ENCODE measurements at places on chromosomes 7 and 10. TPM values are rescaled to one million over a fixed set of nuclear protein-coding genes. Genes with fewer than 3 reads are reported as not detected.

DNA sequence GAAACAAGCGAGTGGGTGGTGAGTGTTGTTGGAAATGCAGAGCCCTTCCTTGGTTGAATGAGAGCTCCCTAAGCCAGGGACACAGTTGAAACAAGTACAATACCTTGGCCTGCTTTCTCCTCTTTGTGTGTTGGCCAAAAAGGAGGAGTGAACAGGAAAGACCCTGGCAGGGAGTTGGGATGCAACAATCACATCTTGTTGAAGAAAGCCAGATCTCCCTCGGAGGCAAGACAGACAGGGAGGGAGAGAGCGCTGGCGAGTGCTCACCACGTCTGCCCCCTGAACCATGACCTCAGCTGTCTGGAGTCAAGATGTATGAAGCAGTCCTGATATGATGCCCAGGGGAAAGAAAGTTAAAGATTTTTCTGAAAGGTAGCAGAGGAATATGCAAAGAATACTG lies 66.8 kb downstream of the ADAM12 start:
- DNase-seq = no peak

DNA sequence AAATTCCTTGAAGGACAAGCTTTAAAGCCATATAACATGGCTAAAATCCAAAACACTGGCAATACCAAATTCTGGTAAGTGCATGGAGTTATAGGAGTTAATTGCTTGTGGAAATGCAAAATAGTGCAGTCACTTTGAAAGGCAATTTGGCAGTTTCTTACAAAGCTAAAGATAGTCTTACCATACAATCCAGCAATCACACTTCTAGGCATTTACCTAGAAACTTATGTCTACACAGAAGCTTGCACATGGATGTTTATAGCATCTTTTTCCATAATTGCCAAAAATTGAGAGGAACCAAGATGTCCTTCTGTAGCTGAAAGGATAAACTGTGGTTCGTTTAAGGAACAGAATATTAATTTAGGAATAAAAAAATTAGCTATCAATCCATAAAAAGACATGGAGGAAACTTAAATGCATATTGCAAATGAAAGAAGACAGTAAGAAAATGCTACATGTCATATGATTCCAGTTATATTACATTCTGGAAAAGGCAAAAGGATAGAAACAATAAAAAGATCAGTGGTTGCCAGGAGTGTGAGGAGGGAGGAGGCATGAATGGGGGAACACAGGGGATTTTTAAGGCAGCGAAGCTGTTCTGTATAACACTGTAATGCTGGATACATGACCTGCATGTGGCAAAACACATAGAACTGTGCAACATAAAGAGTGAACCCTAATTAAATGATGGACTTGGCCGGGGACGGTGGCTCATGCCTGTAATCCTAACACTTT lies 51.9 kb downstream of the GNAT3 start:
- DNase-seq = no peak

DNA sequence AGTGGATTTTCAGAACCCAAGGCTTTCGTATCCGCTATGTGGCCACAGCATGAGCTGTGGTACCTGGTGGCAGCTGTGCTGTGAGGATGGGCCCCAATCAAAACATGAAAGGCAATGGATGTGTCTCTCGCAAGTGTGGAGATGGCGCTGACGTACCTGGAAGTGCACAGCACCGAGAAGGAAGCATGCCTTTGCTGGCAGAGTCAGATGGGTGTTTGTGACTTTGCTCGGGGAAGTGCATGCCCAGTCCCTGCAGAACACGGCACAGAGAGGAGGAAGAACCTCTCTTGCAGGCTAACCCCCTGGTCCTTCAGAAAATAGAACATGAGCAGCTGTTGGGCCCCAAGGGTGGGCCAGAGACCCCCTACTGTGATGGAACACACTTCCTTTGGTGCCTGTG lies 654.1 kb upstream of the ZWINT start:
- no peak for DNase-seq

DNA sequence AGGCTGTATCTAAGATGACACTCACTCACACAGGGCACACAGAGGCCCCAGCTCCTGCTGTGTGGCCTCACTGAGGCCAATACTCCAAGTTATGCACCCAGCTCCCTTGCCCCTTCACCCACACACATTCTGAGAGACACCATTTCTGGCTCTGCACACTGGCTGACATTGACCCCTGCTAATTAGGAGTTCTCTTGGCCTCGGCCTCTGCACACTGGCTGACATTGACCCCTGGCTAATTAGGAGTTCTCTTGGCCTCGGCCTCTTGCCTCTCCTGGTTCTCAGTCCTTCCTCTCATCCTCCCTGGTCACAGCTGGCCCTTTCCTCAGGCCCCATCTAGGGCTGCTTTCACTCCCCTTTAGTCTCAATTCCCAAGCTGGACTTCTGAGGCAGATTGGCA lies 97.3 kb downstream of the GRID1 start:
- DNase-seq = no peak

- peak; percentile 28 for DNase-seq
Observed at GRCh38 chr10:43665054-43665453, 16.4 kb upstream of the ZNF32 start.

The DNAJB6 gene
- total RNA-seq = 97.3 TPM

The BEND7 gene
- total RNA-seq = 0.64 TPM
